ENCODE measurements at places on chromosomes 6 and 20.

DNA sequence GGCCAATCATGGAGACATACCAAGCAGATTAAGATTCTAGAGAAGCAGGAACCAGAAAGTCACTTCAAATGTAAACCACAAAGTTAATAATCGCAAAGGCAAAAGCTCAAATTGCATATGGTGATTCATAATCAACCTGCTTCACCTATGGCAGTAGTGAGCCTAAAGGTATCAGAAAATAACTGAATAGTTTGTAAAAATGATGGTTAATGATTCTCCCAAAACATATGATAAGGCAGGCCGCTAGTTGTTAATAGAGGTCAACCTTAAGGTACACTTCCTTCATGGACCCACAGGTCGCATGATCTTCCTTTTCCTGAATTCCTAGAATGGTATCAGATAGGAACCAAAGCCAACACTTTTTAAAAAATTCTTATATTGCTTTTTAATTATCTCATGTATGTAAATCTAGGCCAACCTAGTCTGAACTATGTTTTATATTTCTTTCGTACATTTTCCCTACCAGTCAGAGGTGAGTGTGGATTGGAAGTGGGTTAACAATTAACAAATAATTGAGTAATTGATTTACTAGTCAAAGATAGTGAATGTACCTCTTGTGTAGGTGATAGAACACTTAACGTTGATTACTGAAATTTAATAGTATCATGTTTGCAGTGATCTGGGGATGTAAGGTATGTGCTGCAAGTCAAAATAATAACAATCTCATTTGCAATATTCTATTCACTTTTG is 16.4 kb downstream of the TAAR2 start:
- no peak for DNase-seq

DNA sequence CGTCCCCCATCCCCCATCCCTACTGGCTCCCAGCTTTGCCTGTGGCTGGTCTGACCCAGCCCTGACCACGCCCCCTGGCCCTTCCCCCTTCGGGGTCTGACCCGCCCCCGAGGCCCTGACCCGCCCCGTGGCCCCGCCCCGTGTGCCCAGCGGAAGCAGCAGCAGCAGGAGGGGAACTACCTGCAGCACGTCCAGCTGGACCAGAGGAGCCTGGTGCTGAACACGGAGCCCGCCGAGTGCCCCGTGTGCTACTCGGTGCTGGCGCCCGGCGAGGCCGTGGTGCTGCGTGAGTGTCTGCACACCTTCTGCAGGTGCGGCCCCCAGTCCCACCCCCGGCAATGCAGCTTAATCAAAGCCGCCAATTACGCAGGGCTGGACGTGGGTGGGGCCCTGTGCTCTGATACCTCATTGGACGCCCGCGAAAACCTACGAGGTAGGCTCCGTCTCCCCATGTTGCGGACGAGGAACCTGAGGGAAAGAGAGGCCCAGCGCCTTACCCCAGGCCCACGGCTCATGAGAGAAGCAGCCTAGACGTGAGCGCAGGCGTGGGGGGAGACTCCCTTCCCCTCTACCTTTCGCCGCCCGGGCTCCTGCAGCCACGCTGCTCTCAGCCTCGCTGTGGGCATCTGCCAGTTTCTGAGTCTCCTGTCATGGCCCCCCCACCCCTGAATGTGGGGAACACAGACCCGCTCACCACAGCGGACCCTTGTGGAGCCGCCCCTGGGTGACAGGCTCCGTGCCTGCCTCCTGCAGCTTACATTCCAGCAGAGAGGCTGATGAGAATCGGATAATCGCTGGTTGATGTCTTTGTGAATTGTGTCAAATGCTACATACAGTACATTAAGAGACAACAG is 12.8 kb downstream of the RBCK1 start:
- DNase-seq = peak; percentile 68

GRCh38 chr6:34104628-34105027 is 41.3 kb downstream of the GRM4 start:
- no peak for DNase-seq

DNA sequence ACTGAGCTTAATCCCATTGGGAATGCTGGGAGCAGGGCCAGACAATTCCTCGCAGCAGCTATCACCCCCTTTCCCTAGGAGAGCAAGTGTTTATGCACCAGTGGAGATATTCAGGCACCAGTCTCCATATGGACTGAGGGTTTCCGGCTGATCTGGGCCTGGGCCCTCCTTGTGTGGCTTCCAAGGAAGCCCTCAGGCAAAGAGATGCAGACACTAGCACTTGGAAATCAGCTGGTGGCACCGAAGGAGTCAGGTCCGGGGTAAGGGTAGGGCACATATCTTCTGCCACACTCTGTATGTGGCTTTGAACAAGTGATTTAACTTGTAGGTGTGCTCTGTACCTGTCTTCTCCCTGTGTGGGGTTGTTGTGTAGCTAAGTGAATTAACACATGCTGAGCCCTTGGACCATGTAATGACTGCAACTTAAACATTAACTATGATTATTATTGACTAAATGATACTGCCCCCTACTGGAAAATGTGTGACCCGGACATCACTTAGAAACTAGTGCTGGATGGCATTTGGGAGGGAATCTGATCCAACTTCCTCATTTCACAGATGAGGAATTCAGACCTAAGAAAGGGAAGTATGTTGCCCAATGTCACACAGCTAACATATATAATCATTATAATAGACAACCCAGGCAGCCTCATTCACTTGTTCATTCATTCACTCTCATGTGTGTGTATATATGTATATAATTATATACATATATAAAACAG is 19.3 kb upstream of the WFDC2 start:
- peak; percentile 50 for DNase-seq

GRCh38 chr20:1867495-1868260 is 27.5 kb upstream of the SIRPA start:
- no peak for DNase-seq

DNA sequence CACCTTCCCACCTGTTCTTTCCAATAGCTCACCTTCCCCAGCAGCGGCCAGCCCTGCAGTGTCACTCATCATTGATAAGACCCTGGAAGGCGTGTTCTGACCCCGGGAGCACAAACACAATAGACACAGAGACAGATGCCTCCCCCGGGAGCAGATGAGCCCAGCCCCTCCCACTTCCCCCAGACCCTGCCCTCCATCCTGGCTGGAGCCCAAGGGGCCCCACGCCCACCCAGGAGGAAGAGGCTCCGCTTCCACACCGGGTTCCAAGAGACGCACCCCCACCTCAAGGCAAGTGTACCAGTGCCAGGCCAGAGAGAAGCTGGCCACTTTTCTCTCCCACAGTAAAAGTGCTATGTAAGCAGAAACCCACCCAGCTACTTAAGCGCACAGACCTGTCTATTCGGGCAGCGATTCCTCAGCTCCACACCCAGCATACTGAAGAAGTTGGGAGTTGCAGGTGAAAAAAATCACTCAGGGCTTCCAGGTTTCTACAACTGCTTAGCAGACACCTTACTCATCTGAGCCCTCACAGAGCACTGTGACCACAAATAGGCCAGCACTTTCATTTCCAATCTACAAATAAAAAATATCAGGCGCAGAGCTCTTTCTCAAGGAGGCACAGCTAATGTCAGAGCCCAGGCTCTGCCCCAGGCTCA is 93.4 kb upstream of the NXT1 start:
- peak; percentile 20 for DNase-seq

DNA sequence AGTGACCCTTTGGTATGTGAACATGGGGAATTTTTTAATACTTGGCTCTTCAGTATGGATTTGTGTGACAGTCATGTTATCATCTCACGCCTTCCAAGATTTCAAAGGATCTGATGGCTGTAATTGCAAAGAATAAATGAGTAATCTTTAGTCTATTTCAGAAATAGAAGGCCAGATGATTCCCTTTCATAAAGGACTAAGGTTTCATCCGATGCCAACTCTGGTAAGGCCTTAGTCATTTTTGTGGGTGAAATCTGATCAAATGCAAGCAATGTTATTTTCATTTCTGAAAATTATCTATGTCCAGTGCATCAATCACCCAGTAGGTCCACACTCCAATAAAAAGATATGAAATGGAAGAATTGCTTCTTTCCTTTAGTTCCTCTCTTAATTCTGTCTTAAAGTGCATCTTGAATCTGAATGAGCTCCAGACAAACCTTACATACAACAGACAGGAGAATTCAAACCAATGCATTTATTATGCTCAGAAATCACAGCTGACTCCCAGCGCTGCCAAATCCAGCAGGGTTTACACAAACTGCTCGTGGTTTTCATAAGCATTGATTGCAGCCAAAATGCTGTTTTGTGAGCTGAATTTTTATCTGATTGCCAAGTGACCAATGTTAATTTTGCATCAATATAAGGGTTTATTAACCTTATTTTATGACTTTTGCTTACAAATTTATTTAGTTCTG is 565.2 kb upstream of the MARCKS start:
- DNase-seq = no peak

DNA sequence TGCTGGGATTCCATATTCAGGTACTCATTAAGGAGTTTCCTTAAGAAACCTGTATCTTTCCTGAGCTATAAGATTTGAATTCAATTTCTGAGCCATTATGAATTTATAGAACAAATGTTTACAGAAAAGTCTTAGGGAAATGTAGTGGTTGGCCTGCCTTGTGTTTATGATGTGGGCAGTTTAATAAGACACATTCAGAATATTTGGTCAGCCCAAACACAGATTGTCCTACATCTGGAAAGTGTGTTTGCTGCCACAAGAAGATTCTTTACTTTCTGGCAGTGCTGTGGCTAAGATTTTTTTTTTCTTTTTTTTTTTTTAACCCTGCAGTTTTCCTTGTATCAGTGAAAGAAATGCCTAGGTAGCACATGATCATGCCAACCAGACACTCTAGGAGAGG is 15.2 kb downstream of the TBX18 start:
- no peak for DNase-seq

- DNase-seq = peak; percentile 88
Measured at GRCh38 chr6:30490026-30490876, 942 bp downstream of the HLA-E start.

GRCh38 chr6:133705066-133705465 is 183.8 kb upstream of the TCF21 start:
- DNase-seq = no peak

DNA sequence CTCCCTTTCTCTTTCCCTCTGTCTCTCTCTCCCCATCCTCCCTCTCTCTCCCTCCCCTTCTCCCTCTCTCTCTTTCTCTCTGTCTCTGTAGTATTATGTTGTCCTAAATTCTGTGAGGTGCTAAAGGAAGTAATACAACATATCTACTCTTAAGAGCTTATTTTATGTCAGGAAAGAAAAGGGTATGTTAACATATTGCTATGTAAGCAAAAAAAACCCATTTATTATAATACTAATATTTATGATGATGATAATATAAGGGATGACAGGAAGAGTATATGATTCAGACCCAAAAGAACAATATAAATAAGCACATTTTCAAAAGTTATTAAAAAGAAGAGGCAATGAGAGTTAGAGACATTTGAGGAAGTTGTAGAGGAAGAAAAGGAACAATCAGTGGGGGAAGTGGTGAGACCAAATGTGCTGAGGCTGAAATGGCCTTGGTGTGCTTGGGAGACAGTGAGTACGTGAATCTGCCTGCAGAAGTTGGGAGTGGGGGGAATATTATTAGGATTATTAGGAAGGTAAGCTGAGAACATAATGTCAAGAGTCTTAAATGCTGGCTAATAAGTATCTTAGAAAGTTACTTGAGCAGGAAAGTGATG is 303.6 kb upstream of the FERMT1 start:
- no peak for DNase-seq

GRCh38 chr20:962223-962622 is 39.9 kb downstream of the RSPO4 start:
- DNase-seq = no peak

- DNase-seq = no peak
Measured at GRCh38 chr20:47521059-47521808, 19.5 kb downstream of the NCOA3 start.

GRCh38 chr6:91720324-91720723 is 1133.5 kb upstream of the MAP3K7 start:
- no peak for DNase-seq

DNA sequence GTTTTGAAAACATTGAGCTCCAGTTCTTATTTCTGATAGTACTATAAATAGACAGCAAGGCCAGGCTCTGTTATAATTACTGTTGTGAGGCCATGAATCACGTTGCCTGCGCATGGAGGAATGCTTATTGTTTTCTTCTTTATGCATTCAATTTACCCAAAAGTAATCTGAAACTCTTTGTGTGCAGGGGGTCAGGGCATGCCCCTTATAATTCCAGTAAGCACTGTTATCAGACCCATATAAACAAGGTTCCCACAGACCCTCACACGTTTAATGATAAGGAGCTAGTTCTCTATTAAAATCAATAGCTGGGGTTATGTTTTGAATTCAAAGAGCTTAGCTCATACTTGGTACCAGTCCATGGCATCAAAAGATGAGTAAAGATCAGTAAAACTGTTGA is 174.8 kb upstream of the ARG1 start:
- no peak for DNase-seq

- DNase-seq = no peak
Measured at GRCh38 chr6:19928461-19928860, 91.3 kb downstream of the ID4 start.

DNA sequence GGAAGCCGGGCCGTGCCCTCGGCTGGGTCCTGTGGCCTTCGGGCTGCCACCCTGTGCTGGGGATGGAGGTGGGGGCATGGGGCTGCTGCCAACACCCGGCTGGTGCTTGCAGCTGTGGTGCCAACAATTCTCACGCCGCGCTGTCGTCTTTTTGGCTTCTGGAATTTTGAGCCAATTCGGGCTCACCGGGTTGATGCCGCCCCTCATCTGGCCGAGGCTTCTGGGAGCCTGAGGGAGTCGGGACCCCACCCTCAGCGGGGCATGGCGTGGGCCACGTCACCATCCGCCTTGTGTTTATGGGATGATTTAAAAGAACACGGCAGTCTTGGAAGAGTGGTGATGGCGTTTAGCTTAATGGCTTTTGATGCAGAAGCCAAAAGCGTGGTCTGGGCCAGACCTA is 8.7 kb upstream of the NPBWR2 start:
- DNase-seq = no peak

DNA sequence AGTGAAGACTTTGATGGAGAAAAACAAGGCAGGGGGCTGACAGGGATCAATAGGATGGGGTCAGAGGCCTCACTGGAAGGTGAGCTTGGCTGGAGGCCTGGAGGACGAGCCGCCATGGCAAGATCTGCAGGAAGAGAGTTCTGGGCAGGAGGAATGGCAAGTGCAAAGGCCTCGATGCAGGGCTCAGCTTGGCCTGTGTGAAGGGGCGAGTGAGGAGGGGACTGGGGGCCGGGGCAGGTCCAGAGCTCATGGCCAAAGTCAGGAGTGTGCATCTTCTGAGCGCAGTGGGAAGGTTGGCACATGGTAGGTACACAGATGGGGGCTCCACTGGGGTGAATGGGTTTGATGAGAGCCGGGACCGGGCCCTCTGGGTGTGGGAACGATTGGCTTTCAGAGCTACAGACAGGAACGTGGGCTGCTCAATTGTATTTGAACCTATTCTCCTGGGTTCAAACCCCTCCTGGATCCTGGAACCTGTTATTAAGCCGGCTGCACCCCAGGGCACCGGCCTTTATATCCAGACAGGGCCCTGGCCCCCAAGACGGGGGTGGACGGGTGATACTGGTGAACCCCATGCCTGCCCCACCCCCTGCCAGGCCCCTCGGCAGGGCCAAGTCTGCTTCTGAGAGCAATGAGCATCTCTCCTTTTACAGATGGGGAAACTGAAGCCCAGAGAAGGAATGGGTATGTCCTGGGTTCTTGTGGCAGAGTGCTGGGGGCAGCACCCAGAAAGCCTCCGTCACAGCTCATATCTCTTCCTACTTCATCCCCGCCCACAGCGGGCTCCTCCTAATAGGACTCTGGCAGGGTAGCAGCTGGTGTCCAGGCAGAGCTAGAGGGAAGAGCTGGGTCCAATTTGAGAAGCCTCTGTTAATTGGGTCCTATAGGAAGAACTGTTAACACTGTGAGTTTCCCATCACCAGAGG is 106.1 kb downstream of the CEBPB start:
- no peak for DNase-seq

Measured in GM12865 (cell line).